ENCODE measurements at places on chromosomes 4 and X.
A peak's percentile ranks its signal among the peaks of the same experiment; 100 is the strongest.

GRCh38 chr4:183118585-183118984, 19.5 kb downstream of the WWC2 start:
- DNase-seq, result no peak

GRCh38 chr4:105637408-105638176, 70.9 kb downstream of the INTS12 start:
- DNase-seq, result peak; percentile 2

GRCh38 chr4:70802928-70803580, 36.6 kb downstream of the GRSF1 start:
- DNase-seq, result no peak

DNA sequence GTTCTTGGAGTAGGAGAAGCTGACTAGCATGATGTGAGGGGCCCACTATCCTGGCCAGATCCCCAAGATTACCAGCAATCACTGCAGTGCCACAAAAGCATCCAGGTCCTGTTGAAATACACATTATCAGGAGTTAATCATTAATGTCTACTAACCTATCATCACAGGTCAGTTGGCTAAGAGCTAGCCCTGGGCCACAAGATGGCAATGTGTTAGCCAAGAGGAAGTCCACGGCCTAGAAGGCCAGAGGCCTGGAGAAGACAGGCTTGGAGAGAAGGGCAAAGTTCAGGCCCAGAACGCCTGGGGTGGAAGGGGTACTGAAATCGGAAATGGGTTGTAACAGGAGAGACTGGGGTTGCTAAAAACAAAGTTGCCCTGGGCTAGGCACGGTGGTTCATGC, 19.9 kb upstream of the KIAA1210 start:
- DNase-seq, result no peak

- DNase-seq, result no peak
Observed at GRCh38 chr4:16224264-16225166, 1.8 kb downstream of the TAPT1 start.

DNA sequence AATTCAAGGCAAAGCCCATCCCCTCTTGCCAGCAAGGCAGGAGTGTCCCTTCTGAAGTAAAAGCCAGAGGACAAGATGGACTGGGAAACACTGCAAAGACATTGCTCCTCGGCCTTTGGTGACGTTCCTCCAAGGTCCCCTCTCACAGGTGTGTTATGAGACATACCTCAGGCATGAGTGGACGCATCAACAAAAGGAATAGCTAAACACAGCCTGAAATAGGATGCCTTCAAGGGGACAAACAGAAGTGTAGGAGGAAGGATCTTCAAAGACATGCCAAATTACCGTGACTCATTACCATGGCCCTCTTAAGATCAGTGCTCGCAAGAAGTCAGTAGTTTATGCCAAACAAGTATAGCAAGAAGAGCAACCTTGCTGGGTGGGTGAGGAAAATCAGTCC, 6.0 kb upstream of the IDS start:
- no peak for DNase-seq

GRCh38 chrX:129125122-129125914, 398.0 kb downstream of the SMARCA1 start:
- DNase-seq, result no peak
